ENCODE measurements at places on chromosomes 3 and 15. TPM values are rescaled to one million over a fixed set of nuclear protein-coding genes. Genes with fewer than 3 reads are reported as not detected.

Gene GUCA1C
- total RNA-seq: not detected

Gene CFAP20DC
- total RNA-seq: 2.2 TPM

Gene RPUSD2
- 11.5 TPM for total RNA-seq

Gene ARNT2
- total RNA-seq: 30.0 TPM

Gene TMEM212
- total RNA-seq: not detected

Gene SCAMP5
- 0.88 TPM for total RNA-seq

Gene FRMD5
- 3.3 TPM for total RNA-seq

Gene FHIT
- 3.3 TPM for total RNA-seq

Gene FSTL1
- 2,074 TPM for total RNA-seq

Gene FOXB1
- not detected for total RNA-seq

Gene MESP2
- total RNA-seq: 0.72 TPM

Gene KCNH8
- not detected for total RNA-seq

Measured in osteoblast (primary cell).